ENCODE measurements at places on chromosomes 3 and 15. TPM values are rescaled to one million over a fixed set of nuclear protein-coding genes. Genes with fewer than 3 reads are reported as not detected.

PPP2R3A gene
- total RNA-seq: 24.1 TPM

- no peak for DNase-seq
Measured at GRCh38 chr3:12627370-12627769, 36.5 kb downstream of the RAF1 start.

- DNase-seq: no peak
Measured at GRCh38 chr3:141853081-141853601, 23.3 kb upstream of the ATP1B3 start.

- no peak for DNase-seq
Measured at GRCh38 chr3:119437691-119438258, 25.6 kb downstream of the TMEM39A start.
